Stomach (tissue), 19 donors: ENCODE measurements at places on chromosomes 11 and 22.
A peak's percentile ranks its signal among the peaks of the same experiment; 100 is the strongest.

DNA sequence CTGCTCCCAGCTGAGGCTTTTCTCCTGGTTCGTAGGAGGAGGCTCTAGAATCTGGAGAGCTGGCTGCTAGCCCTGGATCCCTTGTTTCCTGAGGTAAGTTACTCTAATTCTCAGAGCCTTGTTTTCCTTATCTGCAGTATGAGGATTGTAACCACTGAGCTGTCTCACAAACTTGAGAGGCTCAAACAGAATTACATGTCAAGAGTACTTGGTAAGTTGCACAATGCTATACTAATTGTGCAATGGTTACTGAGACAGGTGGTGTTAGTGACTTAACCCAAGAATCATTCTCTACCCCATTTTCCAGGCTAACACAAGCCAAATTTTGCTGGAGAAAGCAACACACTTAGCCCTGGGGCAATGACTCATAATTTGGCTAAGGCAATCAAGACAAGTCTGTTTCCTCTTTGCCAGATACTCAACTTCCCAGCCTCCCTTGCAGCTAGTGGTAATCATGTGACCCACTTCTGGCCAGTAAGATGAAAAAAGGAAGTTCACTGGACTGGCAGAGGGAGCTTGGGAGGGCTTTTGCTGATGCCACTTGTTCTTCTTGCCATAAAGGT lies 348.0 kb downstream of the TENM4 start:
- peak; percentile 19 for DNase-seq

- DNase-seq = no peak
These were observed 49.1 kb upstream of the CD5 start for GRCh38 chr11:61053191-61053590.

- peak; percentile 31 for DNase-seq
These were observed 124.4 kb downstream of the CTTN start for GRCh38 chr11:70522593-70523311.

DNA sequence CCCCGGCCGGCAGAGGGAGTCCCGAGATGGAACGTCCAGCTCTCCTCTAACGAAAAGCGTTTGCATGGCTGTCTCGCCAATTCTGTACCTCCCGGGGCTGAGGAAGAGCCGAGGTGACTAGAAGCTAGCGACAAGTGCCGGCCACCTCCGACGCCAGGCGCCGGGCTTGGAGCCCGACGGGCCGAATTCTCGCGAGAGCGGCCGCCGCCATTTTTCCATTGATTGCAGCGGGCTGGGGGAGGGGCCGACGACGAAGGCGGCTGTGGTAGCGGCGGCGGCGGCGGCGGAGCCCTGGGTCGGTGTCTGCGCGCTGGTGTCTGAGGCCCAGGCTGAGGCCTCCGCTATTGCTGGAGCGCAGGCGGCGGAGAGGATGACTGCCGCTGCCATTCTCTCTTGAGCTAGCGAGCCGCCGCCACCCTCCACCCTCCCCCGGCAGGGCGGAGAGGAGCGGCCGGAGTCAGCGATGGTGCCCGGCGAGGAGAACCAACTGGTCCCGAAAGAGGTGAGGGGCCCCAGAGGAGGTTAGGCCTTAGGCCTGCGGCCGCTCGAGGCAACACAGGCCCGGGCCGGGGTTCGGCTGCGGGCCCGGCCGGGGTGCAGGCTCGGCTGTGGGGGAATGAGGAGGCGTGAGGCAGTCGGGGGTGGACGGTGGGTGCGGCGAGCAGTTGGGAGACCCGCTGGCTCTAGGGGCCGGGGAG lies at the start of gene USP47:
USP47 (plus strand) TSS at position 250 of the 698 bp plus-strand sequence; CDS start at position 464, 214 bp downstream.
- DNase-seq = peak; percentile 92

DNA sequence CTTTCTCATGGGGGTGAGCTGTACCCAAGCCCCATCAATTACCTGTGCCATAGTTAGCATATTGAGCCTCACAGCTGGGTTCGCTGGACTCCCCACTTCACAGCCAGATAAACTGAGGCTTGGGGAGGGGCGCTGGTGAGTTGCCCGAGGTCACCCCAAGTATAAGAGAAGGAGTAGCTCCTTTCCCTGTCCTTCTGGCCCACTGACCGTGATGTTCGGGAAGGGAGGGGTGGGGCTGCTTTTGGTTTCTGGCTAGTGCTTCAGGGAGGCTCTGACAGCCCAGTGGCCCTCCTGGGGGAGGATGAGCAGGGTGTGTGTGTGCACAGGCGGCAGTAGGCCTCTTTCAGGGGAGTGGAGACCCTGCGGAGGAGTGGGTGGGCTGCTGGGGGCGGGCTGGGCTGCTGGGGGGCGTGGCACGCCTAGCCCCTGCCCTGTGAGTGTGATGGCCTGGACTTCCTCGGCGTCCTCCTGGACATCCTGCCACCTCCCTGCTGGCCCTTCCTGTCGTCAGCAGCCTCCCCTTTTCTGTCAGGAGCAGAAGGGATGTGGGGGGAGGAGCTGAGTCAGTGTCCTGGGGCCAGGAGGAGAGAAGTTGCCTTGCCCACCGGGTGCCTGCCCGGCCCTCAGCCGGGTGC lies 50.3 kb downstream of the TRIOBP start:
- no peak for DNase-seq

DNA sequence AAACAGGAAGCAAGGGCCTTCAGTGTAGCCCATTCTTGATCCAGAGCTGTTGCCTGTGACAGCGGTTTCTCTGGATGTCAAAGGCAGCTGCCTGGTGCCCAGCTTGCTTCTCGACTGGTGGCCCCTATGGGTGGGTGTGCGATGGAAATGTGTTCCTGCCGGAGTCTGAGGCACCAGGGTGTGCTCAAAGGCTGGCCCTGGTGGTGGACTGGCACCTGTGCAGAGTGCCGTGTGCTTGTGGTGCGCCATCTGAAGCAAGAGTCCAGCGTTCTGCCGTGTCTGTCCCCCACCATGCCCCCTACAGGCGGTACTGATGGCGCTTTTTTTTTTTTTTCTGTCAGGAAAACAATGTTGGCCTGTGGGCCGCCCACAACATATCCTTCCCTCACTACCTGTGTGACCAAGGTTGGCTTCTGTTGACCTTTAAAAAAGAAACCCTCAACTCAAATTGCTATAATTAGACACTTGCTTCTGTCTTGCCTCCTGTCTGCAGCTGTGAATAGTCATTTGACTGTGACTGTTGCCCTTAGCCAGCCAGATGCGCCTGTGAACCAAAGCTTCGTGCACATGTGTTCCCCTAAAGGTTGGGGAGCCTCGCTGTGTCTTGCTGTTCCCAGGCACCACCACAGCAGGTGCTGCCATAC lies 4.7 kb upstream of the RANBP1 start:
- DNase-seq = no peak

- no peak for DNase-seq
These were observed 3.4 kb upstream of the ZBED4 start for GRCh38 chr22:49850021-49850911.
